HCT116 (cell line): ENCODE measurements at places on chromosomes 4 and X. TPM values are rescaled to one million over a fixed set of nuclear protein-coding genes. Genes with fewer than 3 reads are reported as not detected.

SEC24B gene
- total RNA-seq: 33.0 TPM

MSANTD1 gene
- total RNA-seq: 0.71 TPM

PPP4R3C gene
- total RNA-seq: not detected

OPRPN gene
- not detected for total RNA-seq

KCNIP4 gene
- total RNA-seq: not detected

CFAP97 gene
- 57.7 TPM for total RNA-seq

PROM1 gene
- 17.7 TPM for total RNA-seq
